Stomach (tissue), 19 donors: ENCODE measurements at places on chromosomes 1 and 21. TPM values are rescaled to one million over a fixed set of nuclear protein-coding genes. Genes with fewer than 3 reads are reported as not detected.

The CFHR1 gene
- not detected for total RNA-seq

- no peak for DNase-seq
These were observed 6.7 kb upstream of the VSIG8 start for GRCh38 chr1:159869173-159869572.

DNA sequence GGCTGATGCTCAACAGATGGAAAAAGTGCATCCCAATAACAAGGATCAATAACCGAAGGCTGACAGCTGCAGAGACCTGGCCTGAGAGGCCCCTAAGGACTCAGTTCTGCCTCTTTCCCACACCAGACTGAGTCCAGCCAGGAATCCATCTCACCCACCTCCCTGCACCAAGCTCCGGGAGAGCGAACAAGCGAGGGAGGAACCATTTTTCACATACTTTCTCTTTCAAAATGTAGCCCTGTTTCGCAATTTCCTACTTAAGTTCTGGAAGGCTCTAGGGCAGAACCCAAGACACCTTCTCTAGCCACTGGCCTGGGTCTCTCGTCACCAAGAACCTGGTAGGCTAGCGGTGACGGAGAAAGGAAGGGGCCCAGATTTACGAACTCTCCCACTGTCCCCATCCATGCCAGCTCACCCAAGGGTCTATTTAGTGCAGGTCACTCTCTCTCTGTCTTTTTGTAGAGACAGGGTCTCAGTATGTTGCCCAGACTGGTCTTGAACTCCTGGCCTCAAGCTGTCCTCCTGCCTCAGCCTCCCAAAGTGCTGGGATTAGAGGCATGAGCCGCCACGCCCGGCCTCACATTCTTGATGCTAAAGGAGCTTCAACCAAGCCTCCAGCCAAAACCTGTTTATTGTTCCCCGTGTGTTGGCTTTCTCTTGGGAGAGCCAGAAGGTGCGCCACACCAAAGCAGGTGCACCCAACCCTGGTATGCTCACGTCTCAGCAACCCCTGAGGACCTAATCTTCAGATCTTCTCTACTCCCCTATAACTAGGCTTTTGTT lies 10.9 kb upstream of the GNL2 start:
- DNase-seq, result no peak

GRCh38 chr1:25897754-25898153 lies 8.5 kb downstream of the STMN1 start:
- no peak for DNase-seq

The EYA3 gene
- total RNA-seq, result 17.4 TPM

DNA sequence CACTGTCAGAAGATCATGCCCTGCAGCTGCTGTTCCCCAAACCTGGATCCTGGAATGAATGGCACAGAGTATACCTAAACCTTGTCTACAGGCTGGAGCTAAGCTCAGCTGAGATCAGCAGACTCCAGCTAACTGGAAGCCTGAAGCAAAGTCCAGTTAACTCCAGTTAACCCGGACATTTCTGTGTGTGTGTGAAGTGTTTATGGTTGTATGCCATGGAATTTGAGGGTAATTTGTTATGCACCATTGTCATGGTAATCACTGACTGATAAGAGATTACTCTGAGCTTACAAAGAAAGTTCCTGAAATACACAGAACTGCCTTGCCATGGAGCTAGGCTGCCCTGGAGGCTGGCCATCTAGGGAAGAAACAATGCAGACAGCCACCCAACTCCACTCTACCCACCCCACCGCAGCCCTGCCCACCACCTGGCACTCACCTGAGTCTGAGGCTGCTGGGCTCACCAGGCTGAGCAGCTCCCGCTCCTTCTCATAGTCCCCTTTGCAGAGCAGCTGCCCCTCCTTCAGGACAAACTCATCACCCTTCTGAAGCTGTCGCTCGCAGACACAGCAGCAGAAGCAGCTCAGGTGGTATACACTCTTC lies 107.4 kb downstream of the LMX1A start:
- no peak for DNase-seq

- peak; percentile 39 for DNase-seq
These were observed 429 bp downstream of the SRRM1 start for GRCh38 chr1:24643363-24644099.

GRCh38 chr1:119291611-119292206 lies 76.9 kb upstream of the HAO2 start:
- no peak for DNase-seq

The RIIAD1 gene
- not detected for total RNA-seq

DNA sequence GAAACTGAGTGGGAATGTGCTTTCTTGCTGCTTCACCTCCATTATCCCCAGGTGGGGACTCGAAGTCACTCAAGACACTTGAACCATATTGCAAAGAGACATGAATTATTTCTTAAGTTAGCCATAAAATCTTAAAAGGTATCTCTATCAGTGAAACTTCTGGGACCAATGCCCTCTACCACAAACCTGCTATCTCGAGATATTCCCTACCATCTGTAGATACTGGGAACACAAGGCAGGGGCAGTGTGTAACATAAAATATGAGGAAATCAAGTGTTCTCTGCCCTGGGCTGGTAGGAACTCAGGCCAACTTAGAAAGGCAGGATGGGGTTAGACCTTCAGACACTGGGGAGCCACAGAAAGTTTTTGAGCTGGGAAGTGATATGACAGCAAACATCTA lies 1.3 kb upstream of the CD58 start:
- DNase-seq, result no peak

- peak; percentile 22 for DNase-seq
These were observed 215.8 kb downstream of the MATN1 start for GRCh38 chr1:30507401-30508174.

DNA sequence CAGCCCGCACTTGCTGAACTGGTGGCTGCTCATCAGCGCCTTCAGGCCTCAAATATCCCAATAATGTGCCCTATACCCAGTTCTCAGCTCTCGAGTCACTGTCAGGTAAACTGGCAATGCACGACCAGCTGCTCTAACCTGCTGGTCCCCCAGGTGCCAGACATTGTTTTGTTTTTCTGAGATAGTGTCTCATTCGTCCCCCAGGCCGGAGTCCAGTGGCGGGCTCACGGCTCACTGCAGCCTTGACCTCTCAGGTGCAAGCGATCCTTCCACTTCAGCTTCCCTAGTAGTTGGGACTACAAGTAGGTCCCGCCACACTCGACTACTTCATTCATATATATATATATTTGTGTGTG lies 1.0 kb upstream of the NADK start:
- DNase-seq, result no peak

GRCh38 chr1:153362187-153362775 lies 4.6 kb downstream of the S100A9 start:
- DNase-seq, result peak; percentile 43

GRCh38 chr1:3061981-3062615 lies 6.9 kb upstream of the PRDM16 start:
- DNase-seq, result peak; percentile 25

DNA sequence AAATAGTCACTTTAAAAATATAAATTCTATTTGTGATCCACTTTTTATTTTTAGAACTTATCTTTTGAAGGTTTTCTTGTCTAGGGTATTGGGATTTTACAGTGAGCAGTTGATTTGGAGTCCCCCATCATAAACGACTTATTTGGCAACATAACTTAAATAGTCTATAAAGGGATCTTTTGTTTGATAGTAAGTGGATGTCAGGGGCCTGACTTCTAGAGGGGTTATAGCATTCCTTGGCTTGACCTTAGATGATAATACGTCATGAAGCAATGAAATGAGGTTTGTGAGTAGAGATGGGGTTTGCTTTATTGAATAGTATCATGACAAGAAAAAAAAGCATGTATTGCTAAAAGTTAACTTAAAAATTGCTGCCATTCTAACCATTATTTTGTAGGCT lies 17.8 kb downstream of the VPS45 start:
- DNase-seq, result no peak

The FCRL5 gene
- 4.8 TPM for total RNA-seq

GRCh38 chr1:240314845-240315801 lies 223.4 kb downstream of the FMN2 start:
- DNase-seq, result no peak

DNA sequence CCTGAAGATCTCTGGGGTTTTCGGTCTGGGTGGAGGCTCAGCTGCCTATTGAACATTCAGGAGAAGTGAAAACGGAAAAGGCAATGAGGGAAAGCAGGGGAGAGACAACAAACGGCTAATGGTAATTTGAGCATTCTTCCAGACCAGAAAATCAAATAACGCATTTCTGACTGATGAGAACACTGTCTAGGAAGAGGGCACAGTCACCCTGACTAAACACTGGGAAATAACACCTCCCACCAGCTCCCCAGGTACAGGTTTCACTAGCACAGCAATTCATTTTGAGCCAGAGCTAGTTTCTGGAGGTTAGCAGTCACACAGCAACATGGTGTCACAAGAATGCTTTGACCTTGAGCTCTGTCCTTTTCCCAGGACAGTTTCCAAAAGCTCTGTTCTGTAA lies 21.1 kb downstream of the NCF2 start:
- DNase-seq, result no peak

DNA sequence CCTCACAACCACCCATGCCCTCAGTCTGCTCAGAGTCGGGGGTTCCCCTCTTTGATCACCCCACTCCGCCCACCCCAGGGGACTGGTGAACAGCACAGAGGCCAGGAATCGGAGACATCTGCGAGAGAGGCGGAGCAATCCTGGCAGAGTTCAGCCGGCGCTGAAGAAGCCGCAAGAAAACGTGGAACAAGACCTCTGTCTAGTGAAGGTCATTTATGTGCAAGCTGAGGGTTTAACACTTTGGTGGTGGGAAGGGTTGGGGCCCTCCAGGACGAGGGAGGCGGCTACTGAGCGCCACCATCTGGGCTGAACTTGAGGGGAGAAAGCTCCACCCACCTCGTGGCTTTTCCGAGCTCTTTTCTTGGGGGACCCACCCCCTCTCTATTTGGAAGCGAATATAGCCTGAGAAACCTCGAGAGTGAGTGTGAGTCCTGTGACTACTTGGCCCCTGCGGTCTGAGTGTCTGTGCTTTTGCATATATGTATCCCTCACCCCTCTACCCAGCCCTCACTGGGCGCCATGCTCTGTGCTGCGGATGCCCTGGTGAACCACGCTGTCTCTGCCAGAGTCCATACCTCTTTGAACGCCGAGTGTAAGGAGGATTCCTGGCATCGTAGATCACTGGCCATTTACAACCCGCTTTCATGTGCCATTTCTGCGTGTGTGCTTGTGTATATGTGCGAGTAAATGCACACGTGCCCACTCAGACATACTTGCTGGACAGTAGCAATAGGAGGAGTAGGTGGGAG lies 1.2 kb upstream of the EPHA10 start:
- no peak for DNase-seq

DNA sequence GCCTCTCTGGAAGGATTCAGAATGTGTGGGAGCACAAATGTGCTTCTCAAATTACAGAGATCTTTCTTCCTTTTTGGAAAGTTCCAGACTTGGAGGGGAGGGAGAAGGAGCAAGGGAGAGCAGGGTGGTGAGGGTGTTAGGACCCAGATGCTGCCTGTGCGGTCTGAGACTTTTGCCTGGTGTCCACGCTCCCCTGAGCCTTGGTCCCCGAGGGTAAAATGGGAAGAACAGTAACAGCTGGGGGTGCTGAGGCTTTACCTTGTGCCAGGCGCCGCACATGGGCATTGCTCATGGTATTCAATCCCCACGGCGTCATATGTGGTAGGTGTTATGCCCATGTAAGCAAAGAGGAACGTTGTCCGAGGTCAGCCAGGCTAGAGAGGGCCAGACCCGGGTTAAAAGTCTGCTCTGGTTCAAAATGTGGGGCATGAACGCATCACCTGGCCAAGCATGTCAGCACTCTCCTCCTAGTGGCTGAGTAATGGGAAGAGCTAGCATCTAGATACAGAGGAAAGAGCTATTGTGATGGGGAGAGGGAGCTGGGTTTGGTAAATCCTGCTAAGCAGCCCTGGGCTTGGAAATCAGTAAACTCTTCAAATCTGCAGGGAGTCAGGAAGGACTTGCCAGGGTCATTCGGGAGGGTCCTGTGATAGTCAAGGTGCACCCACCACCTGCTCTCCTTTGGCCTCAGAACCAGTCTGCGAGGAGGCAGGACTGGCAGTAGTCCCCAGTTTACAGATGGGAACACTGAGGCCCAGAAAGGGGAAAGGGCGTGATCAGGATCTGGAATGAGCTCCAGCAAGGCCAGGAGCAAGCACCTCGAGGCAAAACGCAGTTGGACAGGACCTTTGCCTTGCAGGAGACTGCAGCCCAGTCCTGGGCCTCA lies 4.5 kb upstream of the RUNX3 start:
- DNase-seq, result no peak

DNA sequence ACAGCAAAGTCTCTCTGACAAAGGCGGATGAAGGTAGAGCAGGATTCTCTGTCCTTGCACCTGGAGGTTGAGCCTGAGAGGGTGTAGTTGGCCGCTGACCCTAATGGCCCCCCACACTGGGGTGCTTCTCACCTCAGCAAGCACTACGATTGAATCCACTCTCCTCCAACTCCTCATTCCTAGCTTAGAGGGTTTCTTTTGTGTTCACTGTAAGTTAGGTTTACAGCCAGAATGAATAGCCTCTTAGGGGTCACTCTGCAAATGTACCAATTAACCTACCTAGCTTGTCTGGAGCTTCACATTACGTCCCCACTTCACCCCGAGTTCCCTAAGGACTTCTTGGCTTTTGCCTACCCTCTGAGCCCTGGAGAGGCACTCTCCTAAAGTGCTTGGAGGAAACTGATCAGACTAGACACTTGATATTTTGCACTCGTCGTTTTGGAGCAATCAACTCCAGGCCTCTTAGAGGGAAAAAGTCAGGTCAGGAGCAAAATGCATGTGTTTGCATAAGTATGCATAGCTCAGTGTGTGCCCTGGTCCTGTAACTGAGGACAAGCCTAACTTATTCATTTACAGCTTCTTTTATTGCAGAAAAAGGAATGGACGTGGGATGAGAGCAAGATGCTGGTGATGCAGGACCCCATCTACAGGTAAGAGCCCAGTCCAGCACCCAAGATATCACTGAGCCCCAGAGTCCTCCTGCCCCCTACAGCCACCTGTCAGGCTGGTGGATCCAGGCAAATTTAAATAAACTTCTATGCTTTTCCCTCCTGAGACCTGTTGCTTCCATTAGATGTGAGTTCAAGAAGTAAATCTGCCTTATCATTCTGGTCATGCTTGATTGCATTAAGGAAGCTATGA lies 76.4 kb downstream of the SPATA46 start:
- no peak for DNase-seq
